CD4-positive, alpha-beta T cell (primary cell): ENCODE measurements at places on chromosomes 6 and 20. TPM values are rescaled to one million over a fixed set of nuclear protein-coding genes. Genes with fewer than 3 reads are reported as not detected.

Gene CST2
- not detected for total RNA-seq

Gene LY6G5B
- 27.0 TPM for total RNA-seq

GRCh38 chr20:6576726-6577125 lies 190.8 kb upstream of the BMP2 start:
- H3K27me3 ChIP-seq, result no peaks in the 10 kb centered on the region
- H3K27ac ChIP-seq, result no peak overlapping the region
- H3K36me3 ChIP-seq, result no peaks in the 10 kb centered on the region
- DNase-seq, result no peak
- H3K4me1 ChIP-seq, result no peaks in the 10 kb centered on the region
- H3K4me3 ChIP-seq, result no peak overlapping the region

GRCh38 chr6:157772820-157773219 lies 50.2 kb upstream of the SNX9 start:
- H3K4me1 ChIP-seq, result peaks cover 23% of the 10 kb centered on the region
- no peak overlapping the region for H3K27ac ChIP-seq
- no peak overlapping the region for H3K4me3 ChIP-seq

DNA sequence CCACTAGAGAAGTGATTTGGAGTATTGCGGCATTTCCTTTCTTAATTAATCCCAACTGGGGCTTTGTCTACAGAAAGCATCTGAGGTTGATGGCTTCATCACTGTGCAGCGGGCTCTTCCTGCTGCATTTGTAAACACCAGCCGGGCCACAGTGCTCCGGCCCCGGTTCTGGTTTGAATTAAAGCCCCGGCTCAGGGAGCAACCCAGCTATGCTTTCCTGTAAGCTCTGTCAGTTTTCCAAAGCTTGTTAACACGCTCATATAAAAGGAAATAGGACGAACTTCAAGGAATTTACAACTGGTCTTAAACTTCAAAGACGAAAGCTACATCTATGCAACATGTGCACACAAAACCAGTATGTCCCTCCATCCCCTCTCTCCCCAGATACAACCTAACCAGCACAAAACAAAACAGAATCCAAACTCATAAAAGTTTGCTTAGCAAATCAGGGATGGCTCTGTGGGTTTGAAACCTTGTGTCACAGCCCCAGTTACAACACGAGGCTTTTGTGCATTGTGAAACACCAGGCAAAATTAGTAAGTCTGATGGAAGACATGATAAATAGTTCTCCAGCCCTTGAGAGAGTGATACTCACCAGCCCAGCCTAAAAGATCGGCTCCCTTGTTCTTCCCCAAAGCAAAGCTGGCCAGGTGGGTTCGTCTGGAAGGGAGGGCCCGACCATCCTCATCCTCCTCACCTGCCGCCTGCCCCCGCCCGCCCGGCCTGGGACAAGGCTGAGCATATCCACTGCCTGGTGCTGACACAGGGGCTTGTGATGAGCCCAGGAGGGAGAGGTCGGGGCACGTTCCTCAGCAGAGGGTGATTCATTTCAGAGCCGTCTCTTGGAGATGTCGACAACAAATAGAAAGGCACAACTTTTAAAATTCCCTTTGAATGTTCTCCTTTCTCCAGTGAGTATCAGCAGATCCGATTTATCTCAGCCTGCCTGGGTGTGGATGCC lies 197.9 kb downstream of the TFAP2C start:
- no peak overlapping the region for H3K27ac ChIP-seq
- no peak overlapping the region for H3K4me3 ChIP-seq
- no peaks in the 10 kb centered on the region for H3K4me1 ChIP-seq
- no peak for DNase-seq
- peaks cover 8% of the 10 kb centered on the region for H3K27me3 ChIP-seq
- no peaks in the 10 kb centered on the region for H3K36me3 ChIP-seq

DNA sequence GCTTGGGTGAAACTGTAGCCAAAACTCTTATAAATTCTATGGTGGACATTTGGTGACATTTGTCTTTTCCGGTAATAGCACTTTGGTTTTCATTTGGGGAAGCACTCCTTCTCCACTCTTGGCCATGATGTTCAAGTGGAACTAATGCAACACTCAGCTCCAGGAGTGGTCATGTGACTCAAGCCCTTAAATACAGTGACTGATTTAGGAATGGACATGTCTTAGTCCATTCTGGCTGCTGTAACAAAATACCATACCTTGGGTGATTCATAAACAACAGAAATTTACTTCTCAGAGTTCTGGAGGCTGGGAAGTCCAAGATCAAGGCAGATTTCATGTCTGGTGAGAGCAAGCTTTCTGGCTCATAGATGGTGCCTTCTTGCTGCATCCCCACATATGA lies 10.8 kb upstream of the FKBP1A start:
- DNase-seq, result no peak
- H3K36me3 ChIP-seq, result no peaks in the 10 kb centered on the region
- no peaks in the 10 kb centered on the region for H3K27me3 ChIP-seq
- peaks cover 9% of the 10 kb centered on the region for H3K4me1 ChIP-seq
- H3K4me3 ChIP-seq, result no peak overlapping the region
- H3K27ac ChIP-seq, result no peak overlapping the region

DNA sequence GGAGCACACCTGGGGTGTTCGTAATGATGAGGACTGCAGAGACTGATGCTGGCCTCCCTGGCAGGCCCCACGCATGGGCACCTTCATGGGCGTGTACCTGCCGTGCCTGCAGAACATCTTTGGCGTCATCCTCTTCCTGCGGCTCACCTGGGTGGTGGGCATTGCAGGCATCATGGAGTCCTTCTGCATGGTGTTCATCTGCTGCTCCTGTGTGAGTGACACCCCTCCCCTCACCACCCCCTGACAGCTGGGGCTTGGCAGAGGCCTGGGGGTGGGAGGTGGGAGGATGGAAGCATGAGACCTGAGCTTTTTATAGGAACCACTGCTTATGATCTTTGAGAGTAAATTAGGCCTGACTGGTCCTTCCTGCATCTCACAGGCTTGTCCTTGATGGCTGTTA lies 6.7 kb downstream of the SLC12A5 start:
- no peak overlapping the region for H3K4me3 ChIP-seq
- H3K27ac ChIP-seq, result no peak overlapping the region
- H3K36me3 ChIP-seq, result no peaks in the 10 kb centered on the region
- DNase-seq, result no peak

- no peaks in the 10 kb centered on the region for H3K27me3 ChIP-seq
- no peak for DNase-seq
- H3K36me3 ChIP-seq, result no peaks in the 10 kb centered on the region
- H3K4me1 ChIP-seq, result peaks cover 23% of the 10 kb centered on the region
- no peak overlapping the region for H3K4me3 ChIP-seq
- no peak overlapping the region for H3K27ac ChIP-seq
Measured at GRCh38 chr6:53730767-53731166, 64.0 kb upstream of the LRRC1 start.

DNA sequence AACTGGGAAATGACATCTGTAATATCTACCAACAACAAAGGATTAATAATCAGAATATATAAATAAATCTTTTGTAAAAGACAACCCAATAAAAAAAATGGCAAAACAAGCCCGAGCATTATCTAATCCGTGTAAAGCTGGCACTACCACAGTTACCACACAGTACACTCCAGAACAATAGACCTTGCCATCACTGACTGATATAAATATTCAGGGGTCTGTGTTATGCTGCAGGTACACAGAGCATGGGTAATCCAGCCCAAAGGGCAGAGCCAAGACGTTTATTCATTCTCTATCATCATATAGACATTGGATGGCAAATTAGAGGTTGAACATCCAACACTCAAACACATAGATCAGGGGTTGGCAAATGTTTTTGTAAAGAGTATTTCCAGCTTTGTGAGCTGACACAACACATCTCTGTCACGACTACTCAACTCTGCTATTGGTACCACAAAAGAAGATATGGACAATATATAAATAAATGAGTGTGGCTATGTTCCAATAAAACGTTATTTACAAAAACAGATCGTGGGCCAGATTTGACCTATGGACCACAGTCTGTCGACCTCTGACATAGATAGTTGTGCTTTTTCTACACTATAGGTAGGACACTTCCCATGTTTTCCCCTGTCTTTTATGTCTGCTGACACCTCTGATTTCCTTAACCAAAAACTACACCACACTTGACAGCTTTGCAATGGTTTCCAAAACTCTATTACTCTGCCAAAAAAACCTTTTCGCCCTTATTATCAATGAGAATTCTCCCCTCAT lies 4.5 kb downstream of the NCOA6 start:
- H3K4me1 ChIP-seq, result peaks cover 43% of the 10 kb centered on the region
- no peaks in the 10 kb centered on the region for H3K27me3 ChIP-seq
- H3K36me3 ChIP-seq, result no peaks in the 10 kb centered on the region
- no peak overlapping the region for H3K27ac ChIP-seq
- no peak for DNase-seq
- no peak overlapping the region for H3K4me3 ChIP-seq

DNA sequence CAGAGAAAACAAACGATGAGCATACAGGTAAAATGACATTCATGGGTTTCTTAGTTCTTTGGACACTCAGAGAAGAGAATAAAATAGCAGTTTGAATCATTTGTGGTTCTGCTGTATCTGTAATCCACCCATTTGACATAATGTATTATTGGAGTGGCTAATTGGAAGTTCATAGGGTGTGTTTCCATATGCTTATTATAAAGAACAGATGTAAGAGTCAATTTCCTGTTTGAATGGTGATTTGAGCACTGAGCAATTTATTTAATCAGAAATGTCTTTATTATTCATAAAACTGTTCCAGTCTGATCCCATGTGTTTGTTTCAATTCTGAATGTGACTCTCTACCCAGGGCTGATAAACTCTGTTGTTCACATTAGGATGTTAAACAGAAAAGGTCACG lies 939.1 kb downstream of the KIF16B start:
- no peak for DNase-seq
- no peak overlapping the region for H3K27ac ChIP-seq
- H3K36me3 ChIP-seq, result no peaks in the 10 kb centered on the region

- H3K27me3 ChIP-seq, result no peaks in the 10 kb centered on the region
- no peaks in the 10 kb centered on the region for H3K36me3 ChIP-seq
- no peak overlapping the region for H3K27ac ChIP-seq
- H3K4me1 ChIP-seq, result no peaks in the 10 kb centered on the region
Measured at GRCh38 chr6:134145786-134146185, 93.4 kb upstream of the SLC2A12 start.

GRCh38 chr20:20568604-20569205 lies 143.7 kb downstream of the RALGAPA2 start:
- no peak overlapping the region for H3K4me3 ChIP-seq
- no peak overlapping the region for H3K27ac ChIP-seq
- H3K4me1 ChIP-seq, result no peaks in the 10 kb centered on the region
- H3K27me3 ChIP-seq, result no peaks in the 10 kb centered on the region
